ENCODE measurements at places on chromosomes 3 and 15.

DNA sequence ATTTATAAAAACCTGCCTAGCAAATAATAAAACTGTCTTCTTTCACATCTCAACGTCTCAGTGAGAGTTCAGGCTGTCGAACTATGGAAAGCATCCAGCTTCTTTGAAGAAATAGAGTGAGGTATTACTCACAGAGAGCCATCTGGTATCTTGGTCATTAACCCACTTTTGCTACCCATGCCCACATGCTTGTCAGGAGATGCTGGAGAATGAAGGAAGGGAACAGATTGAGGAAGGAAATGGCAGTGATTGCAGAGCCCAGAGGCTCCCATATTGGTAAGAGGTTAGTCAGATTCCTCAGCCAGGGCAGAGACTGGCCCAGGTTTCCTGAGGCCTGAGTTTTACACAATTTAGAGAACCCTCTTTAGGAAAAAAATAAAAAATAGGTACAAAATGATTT, 119.1 kb downstream of the B3GALNT1 start:
- DNase-seq = no peak

DNA sequence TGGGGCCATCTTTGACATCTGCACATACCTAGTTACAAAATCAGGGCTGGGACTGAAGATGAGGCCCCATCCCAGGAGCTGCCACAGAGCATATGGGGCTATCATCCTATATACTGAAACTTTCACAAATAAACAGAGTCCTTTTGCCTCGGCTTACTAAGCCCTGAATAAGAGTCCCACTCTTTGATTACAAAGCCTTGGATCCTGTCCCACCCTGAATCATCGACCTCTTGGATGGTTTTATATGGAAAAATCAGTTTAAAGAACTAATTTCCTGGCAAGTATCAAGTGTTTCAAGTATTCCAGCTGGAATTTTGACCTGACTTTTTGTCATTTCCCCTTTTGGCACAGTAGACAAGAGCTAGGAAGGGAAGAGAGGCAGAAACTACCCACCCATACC, 331.3 kb upstream of the FRG2C start:
- DNase-seq = no peak

DNA sequence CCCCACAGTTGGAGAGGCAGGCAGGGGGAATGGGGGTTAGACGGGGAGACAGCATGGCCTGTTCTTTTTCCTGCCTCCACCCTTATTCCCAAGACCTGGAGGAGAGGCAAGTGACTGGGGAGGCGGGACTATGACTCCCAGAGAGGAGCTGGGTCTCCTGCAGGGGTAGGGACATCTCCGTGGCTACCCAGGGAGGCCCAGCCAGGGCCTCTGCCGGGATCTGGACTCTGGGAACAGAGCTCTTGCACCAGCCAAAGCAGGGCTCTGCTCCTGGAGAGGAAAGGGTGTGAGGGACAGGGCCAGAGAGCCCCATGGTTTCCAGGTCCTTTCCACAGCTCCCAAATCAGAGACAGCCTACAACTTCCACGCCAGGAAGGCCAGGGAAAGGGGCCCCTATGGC, 22.8 kb downstream of the CFAP100 start:
- DNase-seq = no peak

DNA sequence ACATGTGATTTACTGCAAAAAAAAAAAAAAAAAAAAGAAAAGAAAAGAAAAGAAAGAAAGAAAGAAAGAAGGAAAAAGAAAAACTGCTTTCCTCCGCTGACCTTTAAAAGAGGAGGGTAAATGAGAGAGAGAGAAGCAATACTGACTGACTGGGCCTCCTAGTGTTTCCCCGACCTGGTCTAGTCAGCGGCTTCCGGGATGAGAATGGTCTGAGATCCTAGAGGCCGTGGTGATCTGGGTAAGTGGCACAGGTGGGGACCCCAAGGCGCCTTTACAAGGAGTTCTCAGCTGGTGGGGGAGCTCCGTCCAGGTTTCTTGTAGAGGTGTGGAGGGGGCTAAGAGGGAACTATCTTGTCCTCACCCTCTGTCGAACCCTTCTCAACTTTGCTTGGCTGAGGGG, 223.1 kb downstream of the MEIS2 start:
- DNase-seq = no peak

GRCh38 chr3:64110071-64110470, 86.8 kb upstream of the PSMD6 start:
- DNase-seq = no peak

GRCh38 chr3:142209655-142210054, 15.7 kb downstream of the GK5 start:
- peak; percentile 70 for DNase-seq

DNA sequence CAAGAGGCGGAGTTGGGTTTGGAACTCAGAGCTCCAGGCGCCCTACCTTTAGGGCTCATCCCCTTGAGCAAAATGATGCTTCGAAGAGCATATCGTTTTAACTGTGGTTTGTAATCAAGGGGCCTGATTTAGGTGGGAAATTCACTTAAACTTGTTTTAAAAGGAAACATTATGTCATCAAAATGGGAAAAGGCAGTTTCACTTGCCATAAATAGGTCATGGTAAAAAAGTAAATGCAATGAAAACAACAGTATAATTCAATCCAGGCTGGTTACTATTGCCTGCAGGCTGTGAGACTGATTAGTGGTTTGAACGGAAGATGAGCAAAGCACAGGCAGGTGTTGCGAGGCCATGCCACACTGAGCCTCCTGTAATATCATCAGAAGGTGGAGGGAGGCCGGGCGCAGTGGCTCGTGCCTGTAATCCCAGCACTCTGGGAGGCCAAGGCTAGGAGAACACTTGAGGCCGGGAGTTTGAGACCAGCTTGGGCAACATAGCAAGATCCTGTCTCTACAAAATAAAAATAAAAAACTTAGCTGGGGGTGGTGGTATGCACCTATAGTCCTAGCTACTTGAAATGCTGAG, 2.1 kb downstream of the HDAC11 start:
- no peak for DNase-seq

DNA sequence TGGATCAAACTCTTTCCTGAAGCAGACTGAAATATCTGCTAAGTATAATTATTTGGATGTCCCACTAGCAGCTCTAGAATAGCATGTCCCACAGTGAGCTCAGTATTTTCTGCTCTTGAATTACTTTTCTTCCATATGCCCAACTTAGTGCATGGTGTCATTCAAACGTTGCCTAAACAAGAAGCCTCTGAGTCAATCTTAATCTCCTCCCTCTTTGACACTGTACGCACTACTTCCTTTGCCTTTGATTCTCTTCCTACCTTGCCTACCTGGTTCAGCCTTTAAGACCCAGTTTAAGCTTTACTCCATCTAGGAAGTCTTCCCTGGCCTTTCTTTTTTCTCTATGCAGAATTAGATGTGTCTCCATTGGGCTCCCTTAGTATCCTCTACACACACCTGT, 54.5 kb downstream of the SEC22A start:
- no peak for DNase-seq

DNA sequence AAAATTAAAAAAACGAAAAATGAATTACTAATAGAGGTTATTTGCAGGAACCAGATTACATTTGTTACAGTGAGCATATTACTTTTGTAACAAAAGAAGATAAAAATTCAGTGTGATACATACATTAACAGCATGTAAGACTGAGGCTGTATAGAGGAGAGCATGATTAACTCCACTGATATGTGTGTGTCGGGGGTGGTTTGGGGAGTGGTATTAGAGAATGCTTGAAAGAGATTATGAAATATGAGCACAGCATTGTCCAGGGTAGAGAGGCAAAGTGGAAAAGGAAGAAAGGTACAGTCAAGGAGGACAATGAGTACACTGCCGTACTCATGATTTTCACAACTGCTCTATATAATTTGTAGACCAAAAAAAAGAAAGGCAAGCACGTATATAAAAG, 62.9 kb upstream of the LRRFIP2 start:
- DNase-seq = no peak

- peak; percentile 11 for DNase-seq
Observed at GRCh38 chr3:170542704-170543103, 43.2 kb downstream of the SLC7A14 start.

DNA sequence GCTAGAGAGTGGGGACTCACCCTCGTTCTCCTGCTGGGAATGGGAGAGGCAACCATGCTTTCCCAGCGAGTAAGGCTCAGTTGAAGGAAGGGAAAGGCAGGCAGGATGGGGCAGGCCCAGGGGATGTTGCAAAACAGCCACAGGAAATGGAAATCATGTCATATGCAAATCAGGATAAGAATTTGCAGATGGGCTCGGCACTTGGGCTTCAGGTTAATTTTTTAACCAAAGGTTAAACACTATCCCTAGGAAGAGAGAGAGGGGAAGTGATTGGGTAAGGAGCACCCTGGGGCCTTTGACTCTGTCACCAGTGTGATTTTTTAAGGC, 14.6 kb upstream of the PLA2G4E start:
- peak; percentile 14 for DNase-seq

Data from HFFc6 (cell line).